ENCODE measurements at places on chromosomes 4 and X.

GRCh38 chr4:90184560-90184959 lies 57.4 kb downstream of the CCSER1 start:
- no peak for DNase-seq

- DNase-seq = no peak
Observed at GRCh38 chr4:39521253-39521919, 5.9 kb downstream of the UGDH start.

- no peak for DNase-seq
Observed at GRCh38 chr4:59644765-59645164, 1555.4 kb upstream of the ADGRL3 start.

GRCh38 chr4:17787315-17787714 lies 5.9 kb upstream of the FAM184B start:
- DNase-seq = no peak

DNA sequence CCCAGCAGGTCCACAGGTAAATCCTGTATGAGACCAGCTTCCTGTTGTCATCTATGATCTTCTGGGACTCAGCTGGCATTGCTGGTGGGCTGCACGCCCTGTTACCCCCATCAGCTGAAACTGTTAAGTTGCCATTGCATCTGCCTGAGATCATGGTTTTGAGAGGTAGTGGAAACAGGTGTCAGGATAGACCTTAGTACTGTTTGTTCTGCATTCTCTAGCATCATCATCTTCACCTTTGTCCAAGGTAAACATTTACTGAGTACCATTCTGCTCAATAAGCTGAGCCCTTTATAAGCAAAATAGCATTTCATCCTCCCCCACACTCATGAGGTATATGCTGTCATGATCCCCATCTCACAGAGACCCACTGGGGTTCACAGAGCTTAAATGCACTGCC lies 42.9 kb upstream of the PROM1 start:
- DNase-seq = no peak

DNA sequence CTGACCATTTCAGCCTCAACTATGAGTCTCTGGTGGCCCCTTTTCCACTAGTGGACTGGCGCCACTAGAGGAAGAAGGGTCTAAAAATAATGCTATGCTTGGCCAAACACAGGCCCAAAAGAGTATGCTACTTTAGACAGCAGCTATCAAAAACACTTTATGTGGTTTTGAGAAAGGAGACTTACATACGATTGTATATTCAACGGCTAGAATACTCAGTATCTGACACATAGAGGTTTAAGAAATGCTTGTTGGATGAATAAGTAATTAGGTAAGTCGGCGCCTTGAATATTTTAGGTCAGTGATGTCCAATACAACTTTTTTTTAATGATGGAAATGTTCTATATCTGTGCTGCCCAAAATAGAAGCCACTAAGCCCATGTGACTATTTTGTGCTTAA lies 25.7 kb upstream of the TMPRSS11A start:
- no peak for DNase-seq
